ENCODE measurements at places on chromosomes 13 and 19.

- peak; percentile 45 for DNase-seq
Observed at GRCh38 chr19:45677351-45678230, 9.6 kb downstream of the GIPR start.

- no peak for DNase-seq
Observed at GRCh38 chr13:44198826-44199225, 174.8 kb upstream of the SERP2 start.

DNA sequence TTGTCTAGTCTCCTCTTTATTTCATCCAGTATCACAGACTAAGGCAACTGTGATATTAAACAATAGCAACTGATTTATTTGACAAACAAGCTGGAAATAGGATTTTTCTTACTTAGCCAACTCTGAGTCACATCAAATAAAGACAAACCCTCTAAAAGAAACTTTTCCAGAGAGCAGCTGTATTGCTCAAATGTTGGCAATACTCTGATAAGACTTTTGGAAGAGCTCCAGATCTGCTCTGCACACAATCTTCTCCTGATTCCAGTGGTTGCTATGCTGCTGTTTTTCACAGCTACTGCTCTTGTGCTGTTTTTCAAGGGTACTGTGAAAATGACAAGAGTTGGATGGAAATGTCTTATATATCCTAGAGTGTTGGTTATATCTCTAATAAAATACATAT lies 1479.2 kb downstream of the SLITRK5 start:
- DNase-seq: no peak

DNA sequence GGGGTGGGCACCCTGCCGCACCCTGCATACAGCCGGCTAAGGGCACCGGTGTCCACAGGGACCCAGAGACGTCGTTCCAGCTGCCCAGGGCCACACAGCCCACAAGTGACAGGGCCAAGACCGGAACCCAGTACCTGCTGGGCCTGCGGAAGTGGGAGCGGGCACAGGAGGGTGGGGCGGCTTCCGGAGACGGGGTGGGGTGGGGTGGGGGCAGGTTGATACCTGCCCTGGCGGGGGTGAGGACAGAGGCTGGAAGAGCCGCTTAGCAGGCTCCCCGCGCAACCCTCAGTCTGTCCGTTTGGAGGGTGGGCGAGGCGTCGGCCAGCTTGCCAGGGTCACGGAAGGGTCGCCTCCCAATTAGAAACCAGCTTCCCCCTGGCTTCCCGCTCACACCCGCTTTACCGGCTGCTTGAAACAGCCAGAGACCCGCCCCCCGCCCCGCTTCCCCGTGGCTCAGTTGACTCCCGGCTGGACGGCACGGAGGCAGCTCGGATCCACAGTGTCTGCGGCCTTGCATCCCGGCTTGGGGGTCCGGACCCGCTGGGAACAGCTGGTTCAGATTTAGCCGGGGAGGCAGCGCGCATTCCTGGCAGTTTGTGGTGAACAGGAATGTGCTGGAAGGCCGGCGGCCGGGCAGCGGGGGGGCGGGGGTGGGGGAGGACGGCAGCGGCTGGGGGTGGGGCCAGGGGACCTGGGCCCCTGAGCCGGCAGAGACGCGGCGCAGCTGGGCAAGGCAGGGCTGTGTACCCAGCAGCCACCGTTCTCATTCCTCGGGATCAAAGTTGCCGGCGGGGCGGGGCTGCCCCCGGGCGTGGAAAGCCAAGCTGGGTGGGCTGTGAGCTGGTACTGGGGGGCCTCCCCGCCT lies 1.9 kb downstream of the CNN2 start:
- DNase-seq: peak; percentile 34

- DNase-seq: no peak
Observed at GRCh38 chr13:40381935-40382764, 284.3 kb downstream of the FOXO1 start.

All from stimulated activated CD4-positive, alpha-beta T cell treated with anti-CD3 and anti-CD28 coated beads, TNF-alpha, amount 100 ng/mL, for 1 hour (primary cell).